Right lobe of liver (tissue), 6 donors: ENCODE measurements at places on chromosomes 11 and 22. TPM values are rescaled to one million over a fixed set of nuclear protein-coding genes. Genes with fewer than 3 reads are reported as not detected.

CLMP gene
- 0.71 TPM for total RNA-seq

TRIM49 gene
- total RNA-seq, result not detected

IGLL5 gene
- 4.1 TPM for total RNA-seq

CENATAC gene
- total RNA-seq, result 12.7 TPM

KRTAP5-2 gene
- total RNA-seq, result not detected

C11orf58 gene
- total RNA-seq, result 50.3 TPM

ANO3 gene
- total RNA-seq, result 1.7 TPM

FIBIN gene
- 0.99 TPM for total RNA-seq

PKDREJ gene
- total RNA-seq, result not detected

CCDC116 gene
- total RNA-seq, result not detected

FAM111B gene
- 0.15 TPM for total RNA-seq

MAP6 gene
- 0.86 TPM for total RNA-seq

TEX54 gene
- total RNA-seq, result not detected

MYO18B gene
- total RNA-seq, result 0.07 TPM

PGR gene
- 0.74 TPM for total RNA-seq

ZBTB16 gene
- 205 TPM for total RNA-seq

CLDN5 gene
- total RNA-seq, result 5.5 TPM

HARBI1 gene
- total RNA-seq, result 2.9 TPM

PNPLA5 gene
- not detected for total RNA-seq

LDHAL6A gene
- not detected for total RNA-seq

PRR14L gene
- total RNA-seq, result 16.3 TPM

SSH3 gene
- 10.9 TPM for total RNA-seq

OR2D2 gene
- not detected for total RNA-seq

BAIAP2L2 gene
- 2.0 TPM for total RNA-seq

IL10RA gene
- 6.1 TPM for total RNA-seq

PANX2 gene
- 7.9 TPM for total RNA-seq

DMC1 gene
- total RNA-seq, result not detected

HTR3B gene
- total RNA-seq, result not detected

OR51B2 gene
- total RNA-seq, result not detected

ASPHD2 gene
- not detected for total RNA-seq

PAX6 gene
- not detected for total RNA-seq

PIH1D2 gene
- total RNA-seq, result 0.38 TPM

ANO5 gene
- 4.9 TPM for total RNA-seq

PTPRCAP gene
- total RNA-seq, result 0.72 TPM

FOLR2 gene
- 15.2 TPM for total RNA-seq

TSGA10IP gene
- total RNA-seq, result not detected

SCUBE2 gene
- 0.38 TPM for total RNA-seq

RFPL1 gene
- 0.35 TPM for total RNA-seq

OR5AR1 gene
- total RNA-seq, result not detected

MMP1 gene
- not detected for total RNA-seq

QSER1 gene
- 7.7 TPM for total RNA-seq

SLC37A2 gene
- 4.8 TPM for total RNA-seq

GRIK4 gene
- total RNA-seq, result 0.11 TPM

PDE2A gene
- total RNA-seq, result 28.1 TPM

PRR5L gene
- total RNA-seq, result 4.5 TPM

P4HA3 gene
- total RNA-seq, result 1.0 TPM

SLC5A12 gene
- total RNA-seq, result not detected
